ENCODE measurements at places on chromosomes 4 and X.

- DNase-seq = no peak
Measured at GRCh38 chr4:99821918-99822503, 5.4 kb downstream of the DAPP1 start.

GRCh38 chr4:162847945-162848549 lies 318.6 kb downstream of the NAF1 start:
- no peak for DNase-seq

GRCh38 chr4:153152501-153153338 lies 51.5 kb upstream of the TRIM2 start:
- peak; percentile 45 for DNase-seq

- no peak for DNase-seq
Measured at GRCh38 chrX:27391623-27392022, 71.5 kb downstream of the PPP4R3C start.

- no peak for DNase-seq
Measured at GRCh38 chr4:7240306-7240705, 48.0 kb downstream of the SORCS2 start.

DNA sequence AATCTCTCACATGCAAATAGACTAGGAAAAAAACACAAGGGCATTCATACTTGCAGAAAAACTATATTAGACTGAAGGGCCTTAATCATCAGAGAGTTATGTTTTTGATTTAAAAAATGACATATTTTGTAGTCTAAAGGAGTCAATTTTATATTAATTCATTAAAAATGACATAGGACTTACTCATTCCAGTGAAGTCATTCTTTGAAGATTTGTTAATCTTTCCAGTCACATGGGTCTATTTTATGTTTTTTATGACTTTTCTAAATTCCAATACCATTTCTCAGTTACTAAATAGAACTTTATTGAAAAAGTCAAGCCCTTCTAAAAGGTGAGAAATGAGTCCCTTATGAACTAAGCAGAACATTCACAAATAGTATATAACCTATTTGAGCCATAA lies 743.8 kb upstream of the INTU start:
- DNase-seq = no peak

- DNase-seq = peak; percentile 64
Measured at GRCh38 chr4:38949411-38950051, 81.9 kb downstream of the FAM114A1 start.

- no peak for DNase-seq
Measured at GRCh38 chr4:83767067-83767466, 231.2 kb downstream of the GPAT3 start.

DNA sequence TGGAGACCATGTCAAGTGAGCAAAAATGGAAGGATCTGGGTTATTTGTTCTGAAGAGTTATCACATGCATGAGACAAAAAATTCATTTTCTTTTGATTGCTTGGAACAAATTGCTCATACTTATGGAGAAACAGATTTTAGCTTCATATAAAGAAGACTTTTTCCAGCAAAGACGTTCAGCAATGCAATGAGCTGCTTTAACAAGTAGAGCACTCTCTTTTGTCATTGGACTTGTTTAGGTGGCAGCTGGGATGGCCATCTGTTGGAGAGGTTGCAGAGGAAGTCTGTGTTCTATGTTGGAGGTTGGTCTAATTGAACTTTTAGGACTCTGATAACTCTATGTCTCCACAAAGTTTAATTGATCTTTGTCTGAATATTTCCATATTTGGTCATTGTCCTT lies 19.9 kb upstream of the CEP135 start:
- DNase-seq = no peak

DNA sequence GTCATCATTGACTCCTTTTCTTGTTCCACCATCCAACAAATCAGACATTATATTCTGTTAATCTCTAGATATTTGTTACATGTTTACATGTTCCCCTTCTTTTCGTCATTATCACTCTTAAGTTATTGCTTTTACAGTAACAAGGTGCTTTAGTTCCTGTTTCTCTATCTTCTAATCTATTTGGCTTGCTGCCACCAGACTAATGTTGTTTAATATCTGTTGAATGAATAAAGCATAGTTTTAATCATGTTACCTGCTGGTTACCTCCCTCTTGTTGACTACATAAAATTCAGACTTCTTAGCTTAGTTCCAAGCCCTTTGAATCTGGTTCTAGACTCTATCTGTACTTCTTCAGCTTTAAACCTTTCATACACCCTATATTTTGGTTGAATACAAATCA lies 129.8 kb upstream of the TRIM2 start:
- DNase-seq = no peak

GRCh38 chr4:128364565-128364964 lies 77.0 kb upstream of the PGRMC2 start:
- DNase-seq = no peak

DNA sequence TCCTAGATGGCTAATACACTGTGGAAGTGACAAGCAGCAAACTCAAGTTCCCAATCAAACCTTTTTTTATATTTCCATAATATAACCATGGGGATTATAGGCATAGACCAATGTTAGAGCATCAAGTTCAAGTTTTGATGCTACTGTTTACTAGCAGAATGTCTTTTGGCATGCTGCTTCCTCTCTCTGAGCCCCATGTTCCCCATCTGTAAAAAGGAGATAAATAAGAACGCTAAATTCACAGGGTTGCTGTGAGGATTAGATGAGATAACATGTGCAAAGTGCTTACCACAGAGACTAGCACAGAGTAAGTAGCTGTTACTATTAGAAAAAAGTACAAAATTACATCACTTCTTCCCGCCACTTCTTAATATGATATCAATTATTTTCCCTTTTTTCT lies 18.0 kb downstream of the MBNL3 start:
- no peak for DNase-seq

DNA sequence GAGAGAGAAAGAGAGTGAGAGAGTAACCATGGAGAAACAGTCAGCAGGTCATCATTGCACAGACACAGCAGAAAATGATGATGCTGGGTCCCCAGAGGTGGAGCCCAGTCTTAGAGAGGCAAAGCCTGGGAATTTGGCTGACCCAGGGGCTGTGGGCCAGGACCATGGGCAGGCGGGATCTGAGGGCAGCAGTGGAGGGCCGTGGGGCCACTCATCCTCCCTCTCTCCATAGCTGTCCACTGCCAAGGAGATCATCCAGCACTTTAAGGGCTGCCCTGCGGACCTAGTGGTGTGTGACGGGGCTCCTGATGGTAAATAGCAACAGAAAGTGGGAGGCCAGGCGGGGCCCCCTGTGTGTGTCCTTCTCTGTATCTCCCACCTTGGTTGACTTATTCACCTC lies 2.8 kb downstream of the FTSJ1 start:
- DNase-seq = no peak

- no peak for DNase-seq
Measured at GRCh38 chr4:57119054-57119651, 9.0 kb upstream of the IGFBP7 start.

DNA sequence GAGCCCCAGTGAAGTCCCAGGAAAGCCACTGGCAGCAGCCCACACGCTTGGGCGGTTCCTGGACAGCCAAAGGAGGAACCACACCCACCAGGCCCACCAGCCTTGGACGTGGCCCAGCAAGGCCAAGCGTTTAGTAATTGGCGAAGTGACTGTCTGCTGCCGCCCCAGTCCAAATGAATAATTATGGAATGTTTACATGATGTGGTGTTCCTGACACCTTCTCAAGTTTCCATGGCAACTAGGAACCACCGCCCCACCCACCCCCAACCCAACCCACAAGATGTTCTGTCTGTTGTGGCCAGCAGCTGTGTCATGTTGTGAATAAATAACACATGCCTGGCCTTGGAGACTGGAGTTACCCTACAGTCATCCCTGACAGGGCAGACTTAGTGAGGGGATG lies 22.3 kb downstream of the APLN start:
- no peak for DNase-seq

GRCh38 chr4:89486042-89486441 lies 178.4 kb upstream of the GPRIN3 start:
- no peak for DNase-seq

GRCh38 chr4:73066928-73067327 lies 2.6 kb downstream of the COX18 start:
- DNase-seq = peak; percentile 3

- no peak for DNase-seq
Measured at GRCh38 chr4:118810991-118811764, 24.7 kb downstream of the SEC24D start.

- DNase-seq = no peak
Measured at GRCh38 chr4:82899374-82900065, 1.0 kb upstream of the THAP9 start.

- DNase-seq = no peak
Measured at GRCh38 chr4:39933671-39934590, 43.8 kb downstream of the PDS5A start.

DNA sequence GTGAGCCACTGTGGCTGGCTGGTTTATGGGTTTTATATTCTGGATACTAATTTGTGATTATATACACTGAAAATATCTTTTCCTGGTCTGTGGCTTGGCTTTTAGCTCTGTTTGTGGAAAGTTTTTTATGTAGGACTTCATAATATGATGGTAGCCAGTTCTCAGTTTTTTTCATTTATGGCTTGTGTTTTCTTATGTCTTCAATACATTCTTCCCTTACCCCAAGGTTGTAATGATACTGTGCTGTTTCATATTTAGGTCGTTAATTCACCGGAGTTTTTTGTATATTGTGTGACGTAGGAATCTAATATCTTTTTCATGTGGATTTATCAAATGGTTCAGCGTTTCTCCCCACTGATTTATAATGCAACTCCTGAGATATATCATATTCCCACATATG lies 6.6 kb downstream of the ZFX start:
- DNase-seq = no peak

DNA sequence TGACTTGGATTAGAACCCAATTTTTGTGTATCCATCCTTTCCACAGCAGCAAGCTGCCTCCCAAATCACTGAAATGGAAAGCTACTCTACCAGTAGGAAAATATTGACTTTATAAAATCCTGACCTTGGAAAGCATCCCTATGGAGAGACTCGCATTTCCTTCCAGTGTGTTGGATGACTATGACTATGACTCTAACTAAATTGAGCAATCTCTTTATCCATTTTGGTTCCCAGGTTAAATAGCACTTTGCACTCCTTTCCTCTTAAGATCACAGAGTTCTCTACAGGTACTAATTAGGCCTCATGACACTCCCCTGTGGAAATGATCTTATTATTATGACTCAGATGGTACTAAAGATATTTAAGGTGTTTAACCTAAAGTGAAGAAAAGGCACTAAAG lies 431.8 kb downstream of the PPARGC1A start:
- no peak for DNase-seq

DNA sequence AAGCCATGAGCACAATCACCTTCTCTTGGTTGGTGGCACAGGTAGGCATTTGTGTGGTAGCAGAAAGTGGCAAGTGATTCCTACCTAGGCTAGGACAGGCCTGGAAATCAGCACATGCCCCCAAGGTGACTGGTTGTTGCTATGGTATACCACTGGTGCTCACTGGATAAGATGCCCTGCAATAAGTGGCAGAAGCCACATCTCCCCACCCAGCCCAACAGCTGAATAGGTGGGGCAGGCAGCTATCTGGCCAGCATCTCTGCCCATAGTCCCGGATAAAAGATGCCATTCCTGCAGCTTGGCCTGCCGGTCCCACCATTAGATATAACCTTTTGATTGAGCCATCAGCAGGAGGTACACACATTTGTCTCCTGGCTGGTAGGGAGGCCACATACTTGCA lies 21.1 kb downstream of the AMER1 start:
- no peak for DNase-seq

- DNase-seq = no peak
Measured at GRCh38 chr4:141540643-141541042, 95.7 kb upstream of the IL15 start.

DNA sequence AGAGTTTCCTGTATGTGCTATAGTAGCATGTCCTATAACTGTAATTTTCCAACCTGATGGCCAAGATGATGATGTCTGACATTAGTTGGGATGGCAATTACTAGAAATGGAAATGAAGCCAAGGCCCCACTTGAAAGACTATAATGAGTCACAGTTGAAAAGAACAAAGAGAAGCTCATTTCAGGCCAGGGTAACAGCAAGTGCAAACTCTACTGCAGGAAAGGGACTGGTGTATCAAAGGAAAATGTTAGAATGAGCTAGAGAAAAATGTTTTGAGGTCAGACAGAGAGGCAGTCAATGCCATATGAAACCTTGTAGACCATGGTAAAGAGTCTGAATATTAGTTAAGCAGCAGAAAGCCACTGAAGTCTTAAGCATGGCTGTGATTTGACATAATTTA lies 146.2 kb upstream of the SH3RF1 start:
- no peak for DNase-seq

DNA sequence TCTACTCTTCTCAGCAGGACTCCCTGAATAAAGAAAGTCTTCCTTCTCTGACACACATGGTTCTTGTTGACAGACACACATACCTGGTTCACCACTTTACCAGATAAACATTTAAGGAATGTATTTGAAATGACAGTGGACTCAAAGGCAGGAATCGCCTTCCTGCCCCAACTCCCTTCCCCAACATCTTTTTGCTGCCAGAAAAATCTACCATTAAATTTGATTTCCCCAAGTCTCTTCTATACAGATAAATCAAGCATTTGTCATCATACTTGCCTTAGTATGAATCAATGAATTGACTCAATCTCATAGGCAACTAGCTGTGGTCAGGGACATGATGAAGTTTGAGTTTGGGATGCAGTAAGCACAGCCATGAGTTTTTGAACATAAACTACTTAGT lies 23.3 kb upstream of the ANXA5 start:
- no peak for DNase-seq

DNA sequence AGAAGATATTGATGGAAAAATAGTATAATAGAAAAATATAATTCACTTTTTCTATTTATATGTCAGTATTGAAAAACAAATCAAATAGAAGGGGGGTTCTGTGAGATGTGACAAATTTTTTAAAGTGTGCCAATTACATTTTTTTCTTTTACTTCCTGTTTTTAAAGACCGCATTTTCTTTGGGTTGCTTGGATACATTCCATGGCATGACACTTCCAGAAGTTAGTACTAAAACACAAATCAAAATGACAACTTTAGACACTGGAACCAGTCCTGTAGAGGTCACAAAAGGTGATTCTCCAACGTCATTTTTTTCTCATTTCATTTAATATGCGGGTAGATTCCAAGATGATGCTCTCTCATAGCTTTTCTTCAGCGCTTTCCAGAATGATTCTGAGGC lies 116.2 kb upstream of the GNPDA2 start:
- DNase-seq = no peak

DNA sequence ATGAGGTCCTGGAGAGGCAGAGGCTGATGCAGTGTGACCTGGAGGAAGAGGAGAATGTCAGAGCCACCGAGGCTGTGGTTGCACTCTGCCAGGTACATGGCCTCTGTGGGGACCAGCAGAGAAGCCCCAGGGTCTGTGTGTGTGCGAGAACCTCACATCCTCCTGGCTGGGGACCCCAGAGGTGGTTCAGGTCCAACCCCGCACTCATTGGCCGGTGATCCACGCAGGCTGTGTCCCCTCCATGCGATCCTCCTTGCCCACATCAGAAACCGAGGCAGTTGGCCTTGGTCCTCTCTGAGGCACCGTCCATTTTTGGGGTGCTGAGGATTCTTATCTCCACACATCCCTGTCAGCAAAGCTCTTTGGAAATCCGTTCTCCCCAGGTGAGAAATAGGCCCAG lies 45.3 kb downstream of the EVC start:
- DNase-seq = no peak

DNA sequence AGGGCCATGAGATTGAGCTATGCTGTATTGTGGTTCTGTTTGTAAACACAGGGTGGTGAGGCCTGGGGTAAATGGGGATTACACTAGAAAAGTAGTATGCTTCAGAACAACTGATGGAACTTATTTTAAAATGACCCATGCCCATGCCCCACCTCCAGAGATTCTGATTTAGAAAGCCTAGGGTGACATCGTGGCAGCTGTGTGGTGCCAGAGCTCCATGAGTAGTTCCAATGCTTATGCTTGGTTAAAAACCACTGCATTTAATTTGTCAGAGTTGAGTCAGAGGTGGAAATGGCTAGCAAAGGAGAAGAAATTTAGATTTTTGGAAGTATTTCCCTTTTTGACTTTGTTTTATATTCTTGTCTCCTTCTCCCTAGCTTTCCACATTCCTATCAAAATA lies 63.4 kb upstream of the PDE5A start:
- DNase-seq = no peak

All from CD4-positive, alpha-beta T cell (primary cell).